Thymus (tissue), 14 donors: ENCODE measurements at places on chromosomes 5 and 9.

GRCh38 chr5:35016174-35017051 is 31.3 kb downstream of the AGXT2 start:
- H3K27ac ChIP-seq: no peak overlapping the region
- no peaks in the 10 kb centered on the region for H3K36me3 ChIP-seq
- H3K4me1 ChIP-seq: no peaks in the 10 kb centered on the region
- DNase-seq: no peak
- no peak overlapping the region for H3K4me3 ChIP-seq
- H3K27me3 ChIP-seq: no peaks in the 10 kb centered on the region

- no peaks in the 10 kb centered on the region for H3K27me3 ChIP-seq
- H3K36me3 ChIP-seq: no peaks in the 10 kb centered on the region
- no peak for DNase-seq
- no peak overlapping the region for H3K27ac ChIP-seq
- H3K4me3 ChIP-seq: no peak overlapping the region
- H3K4me1 ChIP-seq: no peaks in the 10 kb centered on the region
These were observed 75.5 kb downstream of the SEMA5A start for GRCh38 chr5:9470410-9470809.

- no peaks in the 10 kb centered on the region for H3K36me3 ChIP-seq
- H3K27ac ChIP-seq: no peak overlapping the region
- DNase-seq: no peak
- H3K4me3 ChIP-seq: no peak overlapping the region
These were observed 240.6 kb downstream of the EFNA5 start for GRCh38 chr5:107430071-107430625.

GRCh38 chr5:107900721-107901120 is 230.0 kb upstream of the EFNA5 start:
- no peak overlapping the region for H3K27ac ChIP-seq
- no peak for DNase-seq
- H3K4me1 ChIP-seq: no peaks in the 10 kb centered on the region
- H3K4me3 ChIP-seq: no peak overlapping the region
- H3K27me3 ChIP-seq: no peaks in the 10 kb centered on the region
- H3K36me3 ChIP-seq: no peaks in the 10 kb centered on the region

GRCh38 chr5:96755851-96756250 is 51.9 kb downstream of the ERAP1 start:
- peaks cover 4% of the 10 kb centered on the region for H3K36me3 ChIP-seq
- no peak overlapping the region for H3K27ac ChIP-seq
- no peaks in the 10 kb centered on the region for H3K27me3 ChIP-seq
- H3K4me1 ChIP-seq: no peaks in the 10 kb centered on the region
- no peak for DNase-seq
- H3K4me3 ChIP-seq: no peak overlapping the region

DNA sequence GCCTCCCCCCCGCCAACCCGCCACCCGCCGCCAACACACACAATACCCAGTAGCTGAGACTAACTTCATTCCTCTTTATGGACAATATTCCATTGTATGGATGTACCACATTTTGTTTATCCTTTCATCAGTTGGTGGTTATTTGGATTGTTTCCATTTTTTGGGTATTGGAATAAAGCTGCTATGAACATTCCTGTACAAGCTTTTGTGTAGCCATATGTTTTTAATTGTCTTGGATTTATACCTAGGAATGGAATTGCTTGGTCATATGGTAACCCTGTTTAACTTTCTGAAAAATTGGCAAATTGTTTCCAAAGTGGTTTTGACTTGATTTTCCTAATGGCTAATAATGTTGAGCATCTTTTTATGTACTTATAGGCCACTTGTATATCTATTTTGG is 4.9 kb upstream of the UBTD2 start:
- no peak overlapping the region for H3K4me3 ChIP-seq
- no peaks in the 10 kb centered on the region for H3K36me3 ChIP-seq
- no peaks in the 10 kb centered on the region for H3K4me1 ChIP-seq
- H3K27me3 ChIP-seq: peaks cover 4% of the 10 kb centered on the region

GRCh38 chr9:79632060-79632459 is 60.3 kb downstream of the TLE4 start:
- H3K27ac ChIP-seq: no peak overlapping the region
- no peaks in the 10 kb centered on the region for H3K27me3 ChIP-seq
- no peak for DNase-seq
- no peaks in the 10 kb centered on the region for H3K4me1 ChIP-seq
- peaks cover 5% of the 10 kb centered on the region for H3K36me3 ChIP-seq
- no peak overlapping the region for H3K4me3 ChIP-seq

DNA sequence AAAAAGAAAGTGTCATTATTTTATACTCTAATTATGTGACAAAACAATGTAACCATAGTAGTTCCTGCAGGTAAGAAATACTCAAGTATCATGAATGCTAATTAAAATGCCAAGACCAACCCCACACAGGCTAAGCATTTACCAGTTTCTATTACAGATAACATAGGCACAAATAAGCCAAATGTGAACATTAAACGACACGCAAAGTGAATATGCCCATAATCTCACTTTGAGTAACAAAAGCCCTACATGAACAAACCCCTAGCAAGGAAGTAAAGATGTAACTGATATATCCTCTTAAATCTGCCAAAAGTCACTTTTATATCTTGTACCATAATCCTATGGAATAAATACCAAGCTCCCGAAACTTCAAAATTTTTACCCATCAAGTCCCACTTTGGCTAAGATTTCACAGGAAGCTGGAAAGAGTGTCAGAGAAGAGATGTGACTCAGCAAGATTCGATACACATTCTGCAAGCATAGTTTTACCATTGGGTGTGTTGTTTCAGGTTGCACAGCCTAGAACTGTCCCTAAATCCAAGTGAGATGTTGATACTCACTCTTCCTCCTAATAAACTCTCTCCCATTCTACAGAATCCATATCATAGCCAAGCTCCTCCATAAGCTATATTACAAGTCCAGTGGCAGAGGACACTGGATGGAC is 28.8 kb downstream of the TRPM6 start:
- H3K4me3 ChIP-seq: no peak overlapping the region
- no peaks in the 10 kb centered on the region for H3K4me1 ChIP-seq
- H3K27me3 ChIP-seq: no peaks in the 10 kb centered on the region
- DNase-seq: no peak
- no peaks in the 10 kb centered on the region for H3K36me3 ChIP-seq
- H3K27ac ChIP-seq: no peak overlapping the region

GRCh38 chr5:78979117-78979742 is 5.9 kb downstream of the ARSB start:
- H3K4me3 ChIP-seq: no peak overlapping the region
- no peak overlapping the region for H3K27ac ChIP-seq
- H3K36me3 ChIP-seq: no peaks in the 10 kb centered on the region
- no peaks in the 10 kb centered on the region for H3K27me3 ChIP-seq
- peaks cover 7% of the 10 kb centered on the region for H3K4me1 ChIP-seq

DNA sequence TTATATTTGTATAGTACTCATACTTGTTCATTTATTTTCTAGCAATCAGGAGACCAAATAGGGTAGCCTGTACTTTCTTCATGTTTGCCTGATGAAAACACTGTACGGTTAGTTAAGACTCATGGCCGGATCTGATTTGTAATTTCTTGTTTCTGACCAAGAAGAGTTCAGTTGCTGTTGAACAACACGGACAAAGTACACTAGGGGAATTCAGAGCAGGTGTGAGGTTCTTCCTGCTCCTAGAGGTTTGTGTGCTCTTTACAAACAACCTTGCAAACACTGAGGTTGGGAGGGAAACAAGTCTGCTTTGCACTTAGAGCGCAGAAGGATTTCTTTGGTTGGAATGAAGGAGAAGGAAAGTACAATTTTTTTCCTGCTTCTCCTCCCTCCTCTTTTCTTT is 69.7 kb downstream of the TRIO start:
- peaks cover 66% of the 10 kb centered on the region for H3K4me1 ChIP-seq
- H3K27ac ChIP-seq: peak overlapping the region; percentile 93
- H3K36me3 ChIP-seq: no peaks in the 10 kb centered on the region
- H3K27me3 ChIP-seq: no peaks in the 10 kb centered on the region
- no peak overlapping the region for H3K4me3 ChIP-seq

DNA sequence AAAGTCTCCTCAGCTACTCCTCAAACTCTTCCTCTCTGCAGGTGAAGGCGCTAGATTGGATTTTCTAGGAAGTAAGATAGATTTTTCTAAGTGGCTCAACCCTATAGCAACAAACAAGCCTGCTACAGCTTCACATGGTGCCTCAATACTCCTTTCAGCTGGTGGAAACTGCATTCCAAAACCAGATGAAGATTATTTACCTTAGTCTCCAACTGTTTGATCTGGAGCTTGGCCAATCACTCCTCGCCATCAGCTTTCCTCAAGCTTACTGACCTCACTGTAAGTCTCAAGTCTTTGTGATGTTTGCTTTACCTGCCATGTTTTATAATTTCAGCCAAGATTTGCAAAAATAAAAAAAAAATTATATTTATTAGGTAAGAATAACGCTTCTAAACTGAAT is 622.4 kb downstream of the CHSY3 start:
- no peaks in the 10 kb centered on the region for H3K27me3 ChIP-seq
- H3K4me1 ChIP-seq: no peaks in the 10 kb centered on the region
- no peaks in the 10 kb centered on the region for H3K36me3 ChIP-seq
- H3K27ac ChIP-seq: no peak overlapping the region
- no peak overlapping the region for H3K4me3 ChIP-seq

GRCh38 chr5:3602785-3603502 is 7.3 kb downstream of the IRX1 start:
- H3K27me3 ChIP-seq: peaks cover 100% of the 10 kb centered on the region
- peak overlapping the region; percentile 49 for H3K4me3 ChIP-seq
- no peaks in the 10 kb centered on the region for H3K36me3 ChIP-seq
- no peak overlapping the region for H3K27ac ChIP-seq

GRCh38 chr9:113427629-113428028 is 17.1 kb downstream of the C9orf43 start:
- no peaks in the 10 kb centered on the region for H3K4me1 ChIP-seq
- DNase-seq: no peak
- H3K36me3 ChIP-seq: no peaks in the 10 kb centered on the region
- H3K27me3 ChIP-seq: no peaks in the 10 kb centered on the region
- H3K27ac ChIP-seq: no peak overlapping the region
